ENCODE measurements at places on chromosomes 6 and 20. TPM values are rescaled to one million over a fixed set of nuclear protein-coding genes. Genes with fewer than 3 reads are reported as not detected.

DNA sequence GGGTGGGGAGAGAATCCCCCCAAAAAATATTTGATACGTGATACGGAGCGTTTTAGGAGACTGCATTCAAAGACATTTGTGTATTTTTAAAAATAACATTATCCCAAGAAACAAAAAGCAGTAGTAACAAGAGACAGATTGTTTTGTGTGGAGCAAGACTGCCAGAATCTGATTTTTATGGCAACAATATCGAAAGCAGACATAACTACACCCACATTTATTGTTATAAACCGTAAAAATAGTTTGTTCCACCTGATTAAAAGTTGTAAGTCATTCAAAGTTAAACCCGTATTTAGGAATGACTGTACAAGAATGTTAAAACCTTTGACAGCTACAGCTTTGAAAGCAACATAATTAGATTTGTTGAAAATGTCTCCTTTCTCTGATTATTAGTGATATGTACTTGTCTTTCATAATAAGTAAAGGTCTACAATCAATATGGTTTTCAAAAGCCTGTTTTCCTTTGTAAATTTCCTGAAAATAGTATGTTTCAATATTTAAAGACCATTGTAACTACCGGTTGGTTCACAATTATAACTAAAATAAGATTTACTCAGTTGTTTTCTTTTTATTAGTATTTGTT lies 2.7 kb downstream of the EYA4 start:
- no peaks in the 10 kb centered on the region for H3K36me3 ChIP-seq
- peaks cover 8% of the 10 kb centered on the region for H3K4me1 ChIP-seq
- DNase-seq, result no peak
- H3K27me3 ChIP-seq, result no peaks in the 10 kb centered on the region

- no peaks in the 10 kb centered on the region for H3K36me3 ChIP-seq
- no peak overlapping the region for H3K4me3 ChIP-seq
- no peak overlapping the region for H3K27ac ChIP-seq
- no peak for DNase-seq
These were observed 37.0 kb downstream of the PLCG1 start for GRCh38 chr20:41174373-41174772.

DNA sequence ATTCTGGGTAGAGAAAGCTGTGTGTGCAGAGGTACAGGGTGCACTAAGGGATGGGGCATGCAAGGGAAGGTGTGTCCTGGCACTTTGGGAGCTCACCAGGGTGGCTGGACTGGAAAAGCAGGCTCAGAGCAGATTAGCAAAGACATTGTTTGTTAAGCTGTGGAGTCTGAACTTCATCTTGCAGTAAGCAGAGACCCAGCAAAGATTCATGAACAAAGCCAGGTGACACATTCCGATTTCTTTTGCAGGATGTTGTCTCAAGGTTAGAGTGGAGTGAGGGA lies 28.8 kb downstream of the DUSP22 start:
- H3K4me1 ChIP-seq, result peaks cover 75% of the 10 kb centered on the region
- no peak for DNase-seq
- H3K27ac ChIP-seq, result no peak overlapping the region
- H3K36me3 ChIP-seq, result no peaks in the 10 kb centered on the region
- no peaks in the 10 kb centered on the region for H3K27me3 ChIP-seq
- no peak overlapping the region for H3K4me3 ChIP-seq

DNA sequence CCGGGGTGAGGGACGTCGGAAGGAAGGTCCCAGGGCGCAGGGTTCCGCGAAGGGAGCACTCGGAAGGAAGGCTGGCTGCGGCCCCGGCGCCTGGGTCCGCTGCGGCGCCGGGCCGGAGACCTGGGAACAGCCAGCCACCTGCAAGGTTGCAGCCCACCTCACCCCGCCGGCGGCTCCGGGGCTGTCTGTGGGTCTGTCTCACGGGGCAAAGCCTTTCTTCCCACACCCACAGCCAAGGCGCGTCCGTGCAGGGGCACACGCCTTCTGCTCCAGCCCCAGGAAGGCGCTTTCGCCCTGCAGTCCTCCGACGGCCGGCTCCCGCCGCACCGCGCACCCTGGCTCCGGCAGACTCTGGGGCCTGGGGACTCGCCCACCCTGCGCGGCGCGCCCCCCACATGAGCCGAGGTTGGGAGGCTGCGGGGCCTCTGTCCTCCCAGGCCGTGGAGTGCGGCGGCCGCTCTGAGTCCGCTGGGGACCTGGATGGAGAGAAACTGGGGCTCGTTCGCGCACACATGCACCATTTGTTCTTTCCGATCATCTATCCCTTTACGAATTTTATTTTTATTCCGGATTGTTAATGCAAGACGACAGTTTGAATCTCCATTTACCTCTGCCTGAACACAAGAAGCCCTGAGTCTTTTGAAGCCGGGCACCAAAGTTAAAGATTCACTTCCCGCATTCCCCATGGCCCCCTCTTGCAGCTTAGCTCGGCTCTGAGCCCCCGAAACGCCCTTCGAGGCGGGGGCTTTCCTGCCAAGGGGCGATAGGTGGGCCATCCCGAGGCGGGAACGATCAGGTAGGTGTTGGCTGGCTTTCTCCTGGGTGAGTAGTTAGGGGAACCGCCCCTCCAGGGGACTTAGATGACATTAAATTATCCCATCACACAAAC lies 4.5 kb upstream of the FOXC1 start:
- H3K4me1 ChIP-seq, result peaks cover 51% of the 10 kb centered on the region
- H3K27ac ChIP-seq, result no peak overlapping the region
- H3K4me3 ChIP-seq, result peak overlapping the region; percentile 47
- H3K27me3 ChIP-seq, result peaks cover 84% of the 10 kb centered on the region
- DNase-seq, result peak; percentile 63

DNA sequence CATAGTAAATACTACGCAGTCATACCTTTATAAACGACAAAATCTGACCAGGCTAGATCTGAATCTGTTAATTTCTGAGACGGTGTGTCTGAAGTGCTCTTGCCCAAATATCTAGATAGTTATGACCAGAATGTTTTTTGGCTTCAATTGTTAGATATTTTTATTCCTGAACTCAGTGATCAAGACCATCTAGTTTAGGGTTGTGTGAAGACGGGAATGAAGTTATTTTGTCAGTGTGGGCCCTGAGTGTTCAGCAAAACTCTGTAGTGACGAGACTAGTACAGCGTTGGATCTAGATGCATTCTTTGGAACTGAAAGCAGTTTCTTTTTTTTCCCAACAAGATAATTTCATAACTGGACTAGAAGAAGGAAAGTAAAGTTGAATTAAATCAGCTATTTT lies 3.1 kb downstream of the STXBP5 start:
- H3K27ac ChIP-seq, result no peak overlapping the region
- H3K4me3 ChIP-seq, result no peak overlapping the region
- no peaks in the 10 kb centered on the region for H3K27me3 ChIP-seq
- no peak for DNase-seq
- H3K36me3 ChIP-seq, result no peaks in the 10 kb centered on the region
- peaks cover 12% of the 10 kb centered on the region for H3K4me1 ChIP-seq

DNA sequence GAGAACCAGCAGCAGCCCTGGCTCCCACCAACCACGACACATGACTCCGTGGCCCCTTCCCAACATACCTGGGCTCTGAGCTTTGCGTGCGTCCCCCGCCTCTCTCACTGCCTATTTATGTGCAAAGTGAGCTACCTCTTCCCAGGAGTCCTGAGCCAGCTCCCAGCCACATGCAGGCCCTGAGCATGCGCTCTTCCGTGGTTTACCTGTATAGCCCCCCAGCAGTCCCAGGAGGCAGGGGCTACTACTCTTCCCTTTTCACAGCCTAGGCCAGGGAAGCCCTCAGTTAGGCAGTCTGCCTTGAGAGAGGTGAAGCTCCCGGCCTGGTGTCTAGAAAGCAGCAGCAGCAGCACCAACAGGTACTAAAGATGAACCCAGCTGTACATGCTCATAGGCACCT lies 114.8 kb upstream of the CDYL start:
- H3K27ac ChIP-seq, result no peak overlapping the region
- no peak for DNase-seq
- H3K4me1 ChIP-seq, result no peaks in the 10 kb centered on the region
- no peaks in the 10 kb centered on the region for H3K36me3 ChIP-seq
- H3K4me3 ChIP-seq, result no peak overlapping the region

GRCh38 chr20:24818056-24818455 lies 131.0 kb upstream of the CST7 start:
- no peak overlapping the region for H3K27ac ChIP-seq
- H3K27me3 ChIP-seq, result no peaks in the 10 kb centered on the region
- no peaks in the 10 kb centered on the region for H3K36me3 ChIP-seq
- DNase-seq, result no peak
- no peaks in the 10 kb centered on the region for H3K4me1 ChIP-seq

DNA sequence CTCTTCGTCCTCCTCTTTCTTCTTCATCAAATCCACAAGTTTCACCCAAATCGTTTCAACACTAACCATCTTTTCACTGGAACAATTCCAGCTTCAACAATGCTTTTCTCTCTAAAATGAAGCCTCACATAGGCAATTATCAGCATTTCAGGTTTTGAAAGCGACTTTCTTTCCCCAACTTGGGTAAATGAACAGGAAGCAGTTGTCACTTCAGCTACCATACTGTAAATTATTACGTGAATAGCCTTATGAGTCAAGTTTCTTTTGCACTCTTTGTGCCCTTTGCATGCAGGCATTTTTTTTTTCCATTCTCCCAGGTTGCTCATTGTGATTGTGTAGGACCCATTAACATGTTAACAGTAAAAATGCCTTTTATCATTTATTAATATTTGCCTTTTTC lies 121.7 kb upstream of the BTBD3 start:
- no peak for DNase-seq
- no peak overlapping the region for H3K27ac ChIP-seq

GRCh38 chr20:31849306-31849930 lies 4.0 kb upstream of the FOXS1 start:
- H3K27me3 ChIP-seq, result peaks cover 20% of the 10 kb centered on the region
- no peak overlapping the region for H3K27ac ChIP-seq
- no peak for DNase-seq
- no peaks in the 10 kb centered on the region for H3K36me3 ChIP-seq
- H3K4me3 ChIP-seq, result no peak overlapping the region

DNA sequence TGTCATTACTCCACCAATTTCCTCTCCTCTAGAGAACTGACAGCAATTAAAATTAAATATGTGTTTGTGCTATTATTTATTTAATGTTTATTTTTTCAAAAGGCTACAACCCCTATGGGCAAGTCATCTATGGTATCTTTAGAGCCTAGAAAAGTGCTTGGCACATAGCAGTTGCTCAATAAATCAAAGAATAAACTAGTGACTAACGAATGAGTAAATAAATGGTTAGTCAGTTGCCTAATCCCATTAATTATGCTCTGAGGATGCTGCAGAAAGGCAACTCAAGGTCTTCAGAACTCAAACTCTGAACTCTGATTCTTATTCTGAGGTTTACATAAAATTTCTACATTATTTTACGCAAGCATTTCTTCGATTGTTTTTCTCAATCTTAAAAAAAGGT lies 193.0 kb upstream of the TSHZ2 start:
- no peak overlapping the region for H3K4me3 ChIP-seq
- no peak overlapping the region for H3K27ac ChIP-seq
- DNase-seq, result no peak
- no peaks in the 10 kb centered on the region for H3K36me3 ChIP-seq

DNA sequence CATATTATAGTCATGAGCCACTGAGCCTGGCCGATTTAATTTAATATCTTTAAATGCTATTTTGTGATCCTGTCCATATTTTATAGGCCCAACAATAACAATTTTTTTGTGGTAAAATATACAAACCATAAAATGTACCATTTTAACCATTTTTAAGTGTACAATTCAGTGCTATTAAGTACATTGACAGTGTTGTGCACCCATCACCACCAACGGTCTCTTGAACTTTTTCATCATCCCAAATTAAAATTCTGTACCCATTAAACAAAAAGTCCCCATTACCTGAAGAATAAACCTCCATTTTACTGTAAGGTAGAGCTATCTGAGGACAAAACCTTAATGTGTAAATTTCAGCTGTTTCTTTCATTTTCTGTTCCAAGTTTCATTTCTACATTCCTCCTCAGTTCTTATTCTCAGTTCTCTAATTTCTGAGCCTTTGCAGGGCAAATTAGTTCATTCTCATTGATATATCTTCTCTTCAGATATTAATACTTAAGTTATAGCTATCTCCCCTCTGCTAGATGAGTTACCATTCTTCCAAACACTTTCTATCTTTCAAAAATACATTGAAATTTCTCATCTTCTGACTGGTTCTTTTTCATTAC lies 10.3 kb downstream of the MTO1 start:
- H3K27ac ChIP-seq, result peak overlapping the region; percentile 82
- peaks cover 14% of the 10 kb centered on the region for H3K4me1 ChIP-seq
- peaks cover 7% of the 10 kb centered on the region for H3K36me3 ChIP-seq
- DNase-seq, result peak; percentile 77
- H3K4me3 ChIP-seq, result no peak overlapping the region
- no peaks in the 10 kb centered on the region for H3K27me3 ChIP-seq

- H3K36me3 ChIP-seq, result no peaks in the 10 kb centered on the region
- DNase-seq, result no peak
- H3K4me1 ChIP-seq, result peaks cover 3% of the 10 kb centered on the region
- H3K4me3 ChIP-seq, result no peak overlapping the region
- no peak overlapping the region for H3K27ac ChIP-seq
These were observed 587 bp downstream of the IP6K3 start for GRCh38 chr6:33746036-33746600.

DNA sequence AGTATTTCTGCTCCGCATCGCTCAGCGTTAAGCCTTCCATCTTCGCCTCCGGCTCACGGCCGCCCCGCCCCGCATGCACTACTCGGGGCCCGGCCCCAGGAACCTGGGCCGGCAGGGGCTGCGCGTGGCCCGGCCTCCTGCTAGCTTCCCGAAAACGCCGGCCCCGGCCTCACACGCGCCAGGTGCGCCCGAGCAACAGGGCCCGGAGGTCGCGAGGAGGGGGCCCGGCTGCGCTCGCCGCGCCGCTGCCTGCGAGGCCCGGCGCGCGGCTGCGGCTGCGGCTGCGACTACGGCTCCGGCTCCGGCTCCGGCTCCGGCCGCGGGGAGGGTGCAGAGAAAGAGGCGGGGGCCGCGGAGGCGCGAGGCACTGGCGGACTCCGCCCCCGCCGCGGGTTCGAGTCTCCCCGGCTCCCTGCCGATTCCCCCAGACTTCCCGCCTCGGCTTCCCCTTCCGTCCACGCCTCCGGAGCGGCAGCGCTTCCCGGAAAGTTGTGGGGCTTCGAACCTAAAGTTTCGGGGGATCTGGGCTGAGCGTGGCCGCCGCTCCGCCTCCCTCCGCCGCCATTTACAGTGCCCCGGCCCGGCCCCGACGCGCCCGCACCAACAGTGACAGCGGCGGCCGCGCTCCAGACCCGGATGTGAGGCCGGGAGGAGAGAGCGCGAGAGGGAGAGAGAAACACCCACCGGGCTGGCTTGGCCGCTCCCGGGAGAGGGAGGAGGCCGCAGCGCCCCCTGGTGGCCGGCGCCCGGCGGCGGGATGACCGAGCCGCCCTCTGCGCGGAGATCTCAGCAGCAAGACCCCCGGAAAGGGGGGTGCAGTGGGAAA lies at the start of gene REPS1:
TSS of gene REPS1 (minus strand) at position 611 of the 826 bp plus-strand sequence. CDS start at position 40, 571 bp downstream.
- H3K27me3 ChIP-seq, result no peaks in the 10 kb centered on the region
- H3K4me1 ChIP-seq, result peaks cover 26% of the 10 kb centered on the region
- DNase-seq, result peak; percentile 91
- peak within 1 kb of the TSS; percentile 87 for H3K4me3 ChIP-seq
- H3K36me3 ChIP-seq, result no peaks in the 10 kb centered on the region

The CCDC28A gene
- total RNA-seq, result 26.3 TPM

The SLC32A1 gene
- not detected for total RNA-seq

The HLA-DPB1 gene
- 1,068 TPM for total RNA-seq

The SLC52A3 gene
- total RNA-seq, result not detected

The ATG5 gene
- total RNA-seq, result 26.3 TPM

The COL9A3 gene
- total RNA-seq, result 98.6 TPM

The TGM3 gene
- not detected for total RNA-seq

The SAMHD1 gene
- total RNA-seq, result 12.8 TPM

The C6orf15 gene
- total RNA-seq, result not detected
